ENCODE measurements at places on chromosomes 4 and X. TPM values are rescaled to one million over a fixed set of nuclear protein-coding genes. Genes with fewer than 3 reads are reported as not detected.

Gene ZNF732
- total RNA-seq = not detected

Gene TMEM271
- not detected for total RNA-seq

Gene ADAM29
- total RNA-seq = not detected

Gene UGT2B15
- not detected for total RNA-seq

Gene RAB39B
- total RNA-seq = 0.69 TPM

Gene CCSER1
- not detected for total RNA-seq

Gene STAP1
- total RNA-seq = not detected

Gene RIPPLY1
- not detected for total RNA-seq
